ENCODE measurements at places on chromosomes 4 and X.

DNA sequence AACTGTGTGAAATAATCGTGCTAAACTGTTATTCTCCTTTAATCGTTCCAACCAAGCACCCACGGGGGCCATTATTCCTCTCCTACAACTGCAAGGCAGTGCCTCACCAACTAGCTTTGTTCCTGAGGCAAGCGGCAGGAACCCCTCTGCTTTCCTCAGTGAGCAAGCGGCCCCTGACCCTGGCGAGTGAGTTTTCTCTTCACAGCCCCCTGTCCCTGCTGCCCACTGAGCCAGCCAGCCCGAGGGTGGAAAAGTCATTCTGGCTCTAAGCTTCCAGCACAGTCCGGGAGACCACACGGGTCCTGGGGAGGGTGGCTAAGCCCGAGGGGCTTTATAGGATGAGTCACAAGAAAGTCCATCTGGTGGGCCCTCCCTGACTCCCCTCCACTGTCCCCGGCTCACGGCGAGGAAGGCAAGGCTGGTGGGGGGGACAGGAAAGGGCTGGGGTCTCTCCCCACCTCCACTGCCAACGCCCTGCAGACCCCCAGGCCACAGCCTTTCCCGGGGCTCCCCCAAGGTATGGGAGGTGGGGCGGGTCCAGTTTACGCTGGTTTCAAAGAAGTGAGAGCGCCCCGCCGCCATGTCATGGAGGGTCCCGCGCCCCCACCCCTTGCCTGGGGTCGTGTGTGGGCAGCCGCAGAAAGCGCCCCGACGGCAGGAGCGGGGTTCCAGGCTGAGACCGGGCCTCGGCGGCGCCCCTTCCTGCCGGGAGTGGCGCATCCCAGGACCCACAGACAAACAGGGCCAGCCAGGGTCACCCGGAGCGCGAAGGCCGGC lies 45.0 kb downstream of the CPLX1 start:
- no peak for DNase-seq

GRCh38 chrX:2638279-2638678 lies 52.8 kb upstream of the CD99 start:
- DNase-seq, result no peak

- no peak for DNase-seq
Observed at GRCh38 chr4:144614850-144615585, 30.9 kb upstream of the HHIP start.

DNA sequence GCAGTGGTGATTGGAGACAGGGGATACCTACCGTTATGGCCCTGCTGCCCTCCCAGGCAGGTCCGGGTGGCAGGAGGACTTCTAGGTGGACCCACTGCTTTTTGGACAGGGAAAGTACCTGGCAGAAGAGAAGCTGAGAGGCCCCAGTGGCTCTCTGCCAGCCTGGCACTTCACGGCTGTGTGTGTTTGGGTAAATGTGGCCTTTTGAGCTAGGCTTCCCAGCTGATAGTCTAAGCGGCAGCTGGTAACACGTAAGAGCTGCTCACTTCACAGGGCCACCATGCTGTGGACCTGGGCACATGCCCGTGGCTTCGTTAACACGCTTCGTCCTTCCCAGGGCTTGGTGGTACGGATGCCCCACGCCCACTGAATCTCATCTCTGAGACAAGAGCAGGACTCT lies 92.0 kb upstream of the CLCN4 start:
- DNase-seq, result no peak

DNA sequence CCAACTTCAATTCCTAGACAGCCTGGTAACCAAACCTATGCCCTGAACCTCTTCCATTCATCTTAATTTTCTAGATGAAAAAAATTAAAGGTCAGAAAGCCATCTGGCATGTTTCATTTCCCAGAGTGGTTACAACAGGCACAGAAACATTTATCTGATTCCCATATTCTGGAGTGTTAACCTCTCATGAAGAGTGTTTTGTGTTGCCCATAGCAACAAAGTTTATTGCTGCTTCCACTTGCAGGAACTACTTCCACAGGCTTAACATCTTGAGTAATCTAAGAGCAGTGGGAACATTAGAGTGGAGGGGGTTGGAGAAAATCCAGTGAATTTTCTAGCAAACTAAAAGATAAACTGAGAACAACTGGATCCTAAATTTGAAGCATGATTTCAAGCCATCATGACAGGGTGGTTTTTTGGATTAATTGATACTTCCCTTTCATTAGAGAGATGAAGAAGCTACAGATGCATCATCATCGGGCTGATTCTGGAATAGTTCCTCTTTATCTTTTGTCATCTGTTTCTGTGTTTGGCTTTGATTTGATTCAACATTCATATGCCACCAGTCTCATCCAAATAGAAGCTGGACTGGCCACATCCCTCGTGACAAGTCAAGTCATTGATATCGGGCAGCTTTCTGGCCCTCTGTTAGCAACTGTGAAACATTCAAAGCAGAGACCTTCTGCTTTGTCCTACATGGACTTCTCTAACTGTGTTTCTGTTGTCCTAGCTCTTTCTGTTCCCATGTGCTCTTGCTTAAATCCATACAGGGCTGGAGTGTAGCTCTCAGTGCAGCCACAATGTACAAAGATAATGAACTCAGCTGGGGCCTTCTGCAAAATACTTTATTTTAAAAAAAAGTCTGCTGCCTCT lies 167.3 kb downstream of the MID1IP1 start:
- no peak for DNase-seq

- no peak for DNase-seq
Observed at GRCh38 chrX:40420899-40421729, 159.7 kb upstream of the ATP6AP2 start.

- no peak for DNase-seq
Observed at GRCh38 chr4:20096911-20097310, 154.8 kb upstream of the SLIT2 start.

- DNase-seq, result no peak
Observed at GRCh38 chrX:68332201-68332731, 101.0 kb downstream of the OPHN1 start.

DNA sequence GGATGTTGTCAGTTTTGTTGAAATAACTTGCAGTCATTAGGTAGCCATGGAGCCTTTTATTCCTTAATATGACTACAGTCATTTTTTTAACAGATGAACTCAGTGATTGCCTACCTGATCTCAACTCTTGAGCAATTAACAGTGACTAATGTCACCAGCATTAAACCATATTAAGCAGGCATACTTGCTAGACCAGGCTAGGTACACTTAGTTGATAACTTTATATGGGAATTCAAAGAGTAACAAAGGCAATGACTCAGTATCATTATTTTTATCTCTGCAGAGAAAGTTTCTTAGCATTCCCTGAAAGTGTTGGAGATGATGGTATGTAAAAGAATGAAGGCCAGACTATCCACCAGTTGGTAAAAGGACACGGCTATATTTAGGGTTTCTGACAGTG lies at the start of gene C4orf54:
C4orf54 (minus strand) TSS at position 31 of the 400 bp plus-strand sequence. CDS start 3,180 bp downstream, outside the sequence.
- no peak for DNase-seq

- DNase-seq, result no peak
Observed at GRCh38 chrX:30627818-30628652, 25.2 kb upstream of the GK start.

DNA sequence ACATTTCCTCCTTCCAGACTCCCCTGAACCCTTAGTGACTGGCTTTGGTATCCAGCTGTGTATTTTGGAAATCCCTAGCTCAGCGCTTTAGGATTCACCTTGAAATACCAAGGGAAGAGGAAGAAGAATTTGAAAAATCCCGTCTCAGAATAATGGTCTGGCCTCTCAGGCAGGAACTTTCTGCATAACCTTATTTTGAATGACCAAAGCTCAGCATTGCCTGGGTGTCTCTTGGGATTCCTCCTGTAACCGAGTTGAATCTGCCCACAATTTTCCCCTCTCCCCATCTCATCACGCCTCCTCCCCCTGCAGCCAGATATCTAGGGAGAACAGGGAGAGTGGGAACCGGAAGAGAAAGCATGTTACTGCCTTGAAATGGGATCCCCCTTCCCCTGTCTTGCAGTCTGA lies 116.2 kb downstream of the SMIM20 start:
- DNase-seq, result no peak

- DNase-seq, result no peak
Observed at GRCh38 chr4:39495446-39496213, 31.6 kb downstream of the UGDH start.

GRCh38 chrX:123087326-123087725 lies 96.8 kb upstream of the GRIA3 start:
- DNase-seq, result no peak

- DNase-seq, result peak; percentile 59
Observed at GRCh38 chrX:80808881-80809411, 731 bp downstream of the BRWD3 start.

DNA sequence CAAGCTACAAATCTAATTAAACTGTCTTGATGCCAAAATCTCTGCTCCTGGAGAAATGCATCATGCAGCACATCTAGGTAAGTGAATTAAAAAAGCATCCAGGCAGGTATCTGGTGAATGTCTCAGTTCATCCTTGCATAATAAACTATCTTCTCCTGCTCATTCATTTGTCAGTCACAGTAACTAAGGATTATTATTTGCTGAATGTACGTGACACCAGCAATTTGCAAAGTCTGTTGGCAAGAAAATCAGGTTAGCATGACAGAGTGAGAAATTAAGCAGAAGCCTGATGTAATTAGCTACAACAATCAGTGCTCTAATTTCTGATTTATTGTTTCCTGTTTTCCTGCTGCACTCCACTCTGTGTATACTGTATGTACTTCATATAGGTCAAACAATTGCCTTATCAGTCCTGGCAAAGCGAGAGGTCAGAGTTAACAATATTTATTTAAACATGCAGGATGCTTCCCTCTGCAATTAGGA lies 213.6 kb downstream of the FBXO8 start:
- DNase-seq, result no peak

DNA sequence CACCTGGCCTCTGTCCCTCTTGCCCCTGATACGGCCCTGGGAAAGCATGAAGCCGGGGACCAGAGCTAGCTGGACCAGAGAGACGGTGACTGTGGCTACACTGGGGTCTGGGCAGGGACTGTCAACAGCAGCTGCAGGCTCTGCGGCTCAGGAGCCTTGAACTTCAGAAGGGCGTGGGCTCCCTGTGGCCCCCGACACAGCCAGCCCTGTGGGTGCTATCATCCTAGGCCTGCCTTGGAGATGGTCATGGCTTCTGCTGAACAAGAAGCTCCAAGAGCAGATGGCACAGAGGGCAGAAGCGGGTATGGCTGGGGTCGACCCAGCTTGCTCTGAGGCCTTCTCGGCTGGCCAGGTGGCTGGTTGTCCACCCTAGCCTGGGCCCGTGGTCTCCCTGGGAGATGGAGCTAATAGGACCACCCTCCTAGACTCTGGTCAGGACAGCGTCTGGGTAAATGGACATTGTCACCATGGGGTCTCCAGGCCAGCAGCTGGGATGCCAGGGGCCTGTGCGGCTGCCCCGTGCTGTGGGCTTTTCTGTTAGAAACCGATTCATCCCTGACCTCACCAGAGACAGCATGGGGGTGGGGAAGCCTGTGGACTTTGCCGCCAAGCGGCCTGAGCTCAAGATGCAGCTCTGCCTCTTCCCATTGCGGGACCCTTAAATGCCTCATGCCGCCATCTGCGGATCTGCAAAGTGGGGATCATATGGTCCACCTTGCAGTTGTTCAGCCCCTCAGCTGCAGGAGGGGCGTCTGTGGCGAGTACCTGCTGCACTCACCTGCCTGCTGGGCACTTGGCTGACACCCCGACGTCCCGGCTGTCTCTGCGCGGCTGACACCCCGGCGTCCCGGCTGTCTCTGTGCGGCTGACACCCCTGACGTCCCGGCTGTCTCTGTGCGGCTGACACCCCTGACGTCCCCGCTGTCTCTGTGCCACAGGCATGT lies 21.1 kb downstream of the CPZ start:
- DNase-seq, result no peak

- DNase-seq, result no peak
Observed at GRCh38 chrX:100625985-100626491, 10.6 kb downstream of the TSPAN6 start.

DNA sequence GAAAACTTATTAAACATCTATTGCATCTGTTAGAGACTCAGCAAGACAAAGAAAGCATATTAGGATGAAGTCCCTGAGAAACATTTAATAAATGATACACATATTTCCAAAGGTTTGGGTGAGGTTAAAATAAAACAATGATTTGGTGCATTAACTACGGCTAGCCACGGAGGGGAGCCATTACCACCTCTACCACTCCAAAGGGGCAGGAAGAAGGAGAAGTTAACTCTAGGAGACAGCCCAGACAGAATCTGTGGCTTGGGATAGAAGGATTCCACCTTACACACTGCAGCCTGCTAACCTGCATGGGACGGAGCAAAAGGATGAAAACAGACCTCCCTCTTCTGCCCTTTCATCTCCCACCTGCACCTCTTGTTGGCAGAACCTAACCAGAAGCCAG lies 189.1 kb upstream of the C1QTNF7 start:
- DNase-seq, result no peak

- no peak for DNase-seq
Observed at GRCh38 chr4:110683601-110684000, 60.7 kb upstream of the PITX2 start.

DNA sequence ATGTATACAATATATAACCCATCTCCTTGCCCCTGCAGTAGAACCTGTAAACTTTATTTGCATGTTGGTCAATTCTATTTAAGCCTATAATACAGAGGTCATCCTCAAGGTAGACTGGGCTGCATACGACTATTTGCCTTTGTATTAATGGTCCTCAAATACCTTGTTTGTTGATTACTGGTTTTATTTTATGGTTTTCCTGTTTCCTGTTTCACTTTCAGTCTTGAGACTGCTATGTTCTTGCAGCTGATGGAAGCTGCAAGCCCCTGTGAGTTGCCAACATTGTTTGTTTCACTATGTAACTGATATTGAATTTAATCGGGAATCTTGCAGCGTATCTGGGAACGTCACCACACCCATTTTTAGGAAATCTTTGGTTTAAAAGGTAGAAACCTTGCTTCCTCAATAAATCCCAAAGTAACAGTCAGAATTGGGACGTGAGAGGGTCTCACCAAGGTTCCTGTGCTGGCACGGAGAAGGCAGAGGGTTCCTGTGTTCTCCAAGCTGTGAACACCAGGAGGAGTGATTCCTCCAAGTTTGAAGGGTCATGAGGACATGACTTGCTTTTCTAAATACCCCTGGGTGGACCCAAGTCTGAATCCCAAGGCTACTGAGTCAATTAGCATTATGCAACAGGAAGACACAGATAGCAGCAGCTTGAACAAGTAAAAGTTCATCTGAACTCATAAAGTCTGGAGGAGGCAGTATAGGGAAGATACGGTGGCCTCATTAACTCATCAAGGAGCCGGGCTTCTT lies 110.6 kb upstream of the PNPLA4 start:
- DNase-seq, result no peak

GRCh38 chr4:53653484-53654053 lies 62.3 kb upstream of the LNX1 start:
- DNase-seq, result no peak

- no peak for DNase-seq
Observed at GRCh38 chr4:165631208-165631894, 241.7 kb upstream of the TLL1 start.

DNA sequence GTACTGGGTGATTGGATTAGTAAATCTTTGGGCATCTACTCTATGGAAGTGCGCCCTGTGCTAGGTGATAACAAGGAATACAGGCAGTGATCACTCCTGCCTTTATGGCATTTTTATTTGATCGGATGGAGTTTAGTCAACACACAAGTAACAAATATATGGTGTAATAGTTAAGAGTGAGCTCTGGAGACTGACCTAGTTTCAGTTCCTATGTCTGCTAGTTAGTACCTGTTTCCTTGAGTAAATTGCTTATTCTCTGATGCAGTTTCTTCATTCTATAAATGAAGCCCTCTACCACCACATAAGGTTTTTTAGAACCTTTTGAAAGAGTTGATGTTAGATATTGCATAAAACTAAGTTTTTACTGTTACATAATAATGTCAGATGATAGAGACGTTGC lies 134.6 kb downstream of the KDM6A start:
- DNase-seq, result no peak
